ENCODE measurements at places on chromosomes 1 and 21.
A peak's percentile ranks its signal among the peaks of the same experiment; 100 is the strongest.

- no peak for DNase-seq
These were observed 56.0 kb upstream of the CNIH3 start for GRCh38 chr1:224559981-224560728.

- no peak for DNase-seq
These were observed 155.7 kb downstream of the TM2D1 start for GRCh38 chr1:61569303-61569621.

GRCh38 chr1:212292250-212293105 lies 7.3 kb downstream of the PPP2R5A start:
- DNase-seq = no peak

DNA sequence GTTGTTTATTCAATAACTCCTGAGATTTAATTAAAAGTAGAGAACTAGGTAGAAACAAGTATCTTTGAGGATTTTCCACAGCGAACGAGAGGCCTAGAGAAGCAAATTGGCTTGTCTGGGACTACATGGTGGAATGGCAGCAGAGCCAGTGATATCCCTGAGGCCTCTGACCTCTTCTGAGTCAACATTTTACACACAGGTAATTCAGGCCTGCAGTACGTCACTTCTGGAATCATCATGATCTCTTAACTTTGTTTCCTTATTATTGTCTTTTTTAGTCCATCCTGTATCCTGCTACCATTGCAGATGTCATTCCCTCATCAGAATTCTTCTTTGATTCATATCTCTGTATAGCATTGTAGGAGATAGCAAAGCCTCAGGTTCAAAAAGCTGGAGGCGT lies 9.9 kb downstream of the SPRTN start:
- DNase-seq = no peak

DNA sequence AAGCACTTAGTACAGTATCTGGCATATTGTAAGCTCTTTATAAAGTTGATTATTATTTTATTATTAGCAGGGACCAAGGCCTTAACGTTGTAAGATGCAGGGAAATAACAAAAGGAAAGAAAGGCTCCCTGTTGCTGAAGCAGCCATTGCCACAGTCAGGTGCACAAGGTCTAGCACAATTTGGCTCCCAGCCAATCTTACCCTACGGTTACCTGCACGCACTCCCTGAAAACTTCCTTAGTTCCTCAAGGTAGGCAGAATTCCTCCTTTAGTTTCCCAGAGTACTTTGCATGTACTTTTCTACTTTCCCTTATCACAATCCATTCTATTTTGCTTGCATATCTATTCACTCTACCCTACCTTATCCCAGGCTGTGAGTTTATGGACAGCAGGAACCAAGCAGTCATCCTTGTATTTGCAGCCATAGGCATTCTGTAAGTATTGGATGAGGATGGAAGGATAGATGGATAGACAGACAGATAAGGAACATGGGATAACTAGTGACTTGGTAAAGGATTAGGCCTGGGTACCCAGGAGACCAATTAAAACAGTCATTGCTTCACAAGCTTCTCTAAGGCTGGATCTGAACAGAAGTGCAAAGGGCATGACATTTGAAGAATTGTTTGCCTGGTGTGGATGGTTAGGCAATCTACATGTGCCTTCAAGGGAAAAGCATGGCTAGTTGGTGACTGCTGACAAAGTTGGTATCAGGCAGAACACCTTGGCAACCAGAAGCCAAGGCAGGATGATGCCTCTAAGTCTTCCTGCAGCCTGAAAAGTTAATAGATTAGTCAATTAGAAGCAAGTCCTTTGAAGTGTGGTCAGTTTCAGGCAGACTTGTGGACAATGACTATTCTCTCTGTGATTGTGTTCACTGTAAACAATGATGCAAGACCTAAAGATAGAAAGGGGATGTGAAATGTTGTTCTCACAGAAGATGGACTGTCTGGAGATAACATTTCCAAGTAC lies 20.8 kb upstream of the JAK1 start:
- no peak for DNase-seq

DNA sequence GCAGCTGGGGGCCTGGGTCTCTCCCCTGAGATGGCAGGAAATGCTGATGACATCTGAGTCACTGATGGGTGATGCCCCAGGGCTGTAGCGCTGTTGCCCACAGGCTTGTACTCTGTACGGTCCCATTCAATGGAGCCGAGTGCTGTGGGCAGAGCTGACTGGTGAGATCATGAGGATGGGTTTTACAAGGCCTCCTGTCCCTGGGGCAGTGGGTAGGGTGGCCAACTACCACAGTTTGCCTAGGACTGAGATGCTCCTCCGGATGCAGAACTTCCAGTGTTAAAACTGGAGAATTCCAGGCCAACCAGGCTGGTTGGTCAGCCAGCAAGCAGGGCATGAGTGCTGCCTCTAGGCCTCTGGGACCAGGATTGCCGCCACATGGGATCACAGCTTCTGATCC lies 9.2 kb downstream of the PHLDA3 start:
- DNase-seq = no peak

DNA sequence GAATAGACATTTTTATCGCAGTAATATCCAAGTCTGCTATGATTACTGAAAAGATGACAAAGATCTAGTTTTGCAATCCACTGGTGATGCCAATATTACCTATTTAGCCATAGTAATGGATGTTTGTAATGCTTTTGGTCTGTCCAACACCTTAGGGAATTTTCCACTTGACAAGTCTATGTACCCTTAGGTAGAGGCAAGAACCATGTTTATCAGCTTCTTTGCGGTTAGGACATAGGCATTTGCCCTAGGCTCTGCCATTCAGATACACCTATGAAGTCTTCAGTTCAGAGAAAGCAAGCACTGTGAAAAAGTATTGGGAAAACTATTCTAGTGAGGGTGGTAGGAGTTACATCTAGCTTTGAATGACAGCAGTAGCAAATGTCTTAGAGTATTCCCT lies 40.2 kb upstream of the SLC35D1 start:
- no peak for DNase-seq

GRCh38 chr1:212949771-212950170 lies 570 bp upstream of the VASH2 start:
- no peak for DNase-seq

GRCh38 chr21:34692458-34693020 lies 23.7 kb downstream of the CLIC6 start:
- no peak for DNase-seq

- DNase-seq = no peak
These were observed 7.3 kb upstream of the SERINC2 start for GRCh38 chr1:31405578-31406245.

GRCh38 chr21:45444385-45444784 lies 39.4 kb downstream of the COL18A1 start:
- no peak for DNase-seq

DNA sequence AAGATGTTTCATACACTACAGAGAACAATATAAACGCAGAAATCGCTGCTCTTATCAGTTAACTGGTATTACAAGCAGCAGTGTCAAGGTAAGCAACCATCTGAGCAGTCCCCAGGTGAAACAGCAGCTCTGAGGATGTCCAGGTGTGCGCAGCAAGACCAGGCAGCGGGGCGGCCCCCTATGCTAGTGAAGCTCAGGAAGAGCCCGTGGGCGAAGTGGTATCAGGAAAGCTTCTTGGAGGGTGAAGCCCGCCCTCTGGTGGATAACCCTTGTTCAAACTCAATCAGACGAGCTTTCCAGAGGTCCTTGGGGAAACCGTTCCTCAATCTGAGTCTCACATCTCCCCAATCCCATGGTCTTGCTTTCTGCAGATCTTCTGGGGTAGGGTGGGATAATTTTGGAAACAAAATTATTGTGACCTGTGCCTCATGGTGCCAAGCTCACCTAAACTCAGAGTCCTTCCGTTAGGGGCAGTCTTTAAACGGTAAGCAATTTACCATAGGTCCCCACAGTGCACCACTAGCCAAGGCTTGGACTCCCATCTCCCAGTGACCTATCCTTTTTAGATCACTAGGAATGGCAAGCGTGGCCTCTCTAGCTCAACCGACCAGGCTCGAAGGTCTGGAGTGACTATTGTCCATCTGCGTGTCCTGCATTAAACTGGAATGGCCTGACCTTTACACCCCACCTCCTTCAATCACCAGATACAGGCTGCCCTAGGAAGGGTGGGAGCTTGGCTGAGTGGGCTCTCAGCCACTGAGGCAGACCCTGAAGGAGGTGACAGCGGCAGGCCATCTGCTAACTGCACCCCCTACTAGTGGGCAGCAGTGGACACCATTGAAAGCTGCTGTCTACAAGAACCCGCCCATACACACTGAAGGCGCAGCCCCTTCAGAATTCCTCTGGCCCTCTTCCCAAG lies 13.6 kb upstream of the FAM110D start:
- peak; percentile 65 for DNase-seq

DNA sequence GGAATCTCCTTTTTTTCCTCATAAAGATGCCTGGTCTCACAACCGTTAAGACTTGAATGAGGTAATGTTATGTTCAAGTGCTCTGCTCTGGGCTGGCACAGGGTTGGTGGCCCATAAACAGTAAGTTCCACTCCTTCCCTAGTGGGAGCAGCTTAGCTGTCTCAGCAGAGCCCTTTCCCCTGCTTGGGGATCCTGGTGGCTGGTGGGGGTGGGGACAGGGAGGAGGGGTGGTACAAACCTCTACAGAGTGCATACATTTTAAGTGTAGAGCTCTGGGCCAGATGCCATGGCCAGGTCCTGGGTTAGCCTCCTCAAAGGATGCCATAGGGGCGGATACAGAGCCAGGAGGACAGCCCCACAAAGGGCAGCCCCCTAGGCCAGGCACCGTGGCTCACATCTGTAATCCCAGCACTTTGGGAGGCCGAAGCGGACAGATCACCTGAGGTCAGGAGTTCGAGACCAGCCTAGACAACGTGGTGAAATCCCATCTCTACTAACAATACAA lies 20.7 kb upstream of the PADI1 start:
- no peak for DNase-seq

DNA sequence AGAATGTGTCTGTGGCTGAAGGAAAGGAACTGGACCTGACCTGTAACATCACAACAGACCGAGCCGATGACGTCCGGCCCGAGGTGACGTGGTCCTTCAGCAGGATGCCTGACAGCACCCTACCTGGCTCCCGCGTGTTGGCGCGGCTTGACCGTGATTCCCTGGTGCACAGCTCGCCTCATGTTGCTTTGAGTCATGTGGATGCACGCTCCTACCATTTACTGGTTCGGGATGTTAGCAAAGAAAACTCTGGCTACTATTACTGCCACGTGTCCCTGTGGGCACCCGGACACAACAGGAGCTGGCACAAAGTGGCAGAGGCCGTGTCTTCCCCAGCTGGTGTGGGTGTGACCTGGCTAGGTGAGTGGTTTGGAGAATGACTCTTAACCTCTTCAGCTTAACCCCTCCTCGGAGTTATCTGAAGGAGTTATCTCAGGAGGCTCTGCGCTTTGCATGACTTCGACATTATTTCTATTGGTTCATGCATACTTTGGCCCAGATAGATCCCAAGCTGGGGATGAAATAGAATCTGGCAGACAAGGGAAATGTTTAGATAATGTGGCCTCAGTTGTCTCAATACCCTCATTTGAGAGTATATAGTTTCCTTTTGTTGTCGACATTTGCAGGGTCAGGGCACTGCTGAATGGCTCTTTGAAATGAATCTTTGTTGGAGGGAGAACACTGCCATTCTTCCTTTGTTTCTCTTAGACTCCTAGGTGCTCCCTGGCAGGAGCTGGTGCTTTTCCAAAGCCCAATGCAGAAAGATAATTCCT lies 39.7 kb downstream of the PTGFRN start:
- no peak for DNase-seq

- DNase-seq = no peak
These were observed 12.4 kb downstream of the NEXN start for GRCh38 chr1:77900687-77901293.

DNA sequence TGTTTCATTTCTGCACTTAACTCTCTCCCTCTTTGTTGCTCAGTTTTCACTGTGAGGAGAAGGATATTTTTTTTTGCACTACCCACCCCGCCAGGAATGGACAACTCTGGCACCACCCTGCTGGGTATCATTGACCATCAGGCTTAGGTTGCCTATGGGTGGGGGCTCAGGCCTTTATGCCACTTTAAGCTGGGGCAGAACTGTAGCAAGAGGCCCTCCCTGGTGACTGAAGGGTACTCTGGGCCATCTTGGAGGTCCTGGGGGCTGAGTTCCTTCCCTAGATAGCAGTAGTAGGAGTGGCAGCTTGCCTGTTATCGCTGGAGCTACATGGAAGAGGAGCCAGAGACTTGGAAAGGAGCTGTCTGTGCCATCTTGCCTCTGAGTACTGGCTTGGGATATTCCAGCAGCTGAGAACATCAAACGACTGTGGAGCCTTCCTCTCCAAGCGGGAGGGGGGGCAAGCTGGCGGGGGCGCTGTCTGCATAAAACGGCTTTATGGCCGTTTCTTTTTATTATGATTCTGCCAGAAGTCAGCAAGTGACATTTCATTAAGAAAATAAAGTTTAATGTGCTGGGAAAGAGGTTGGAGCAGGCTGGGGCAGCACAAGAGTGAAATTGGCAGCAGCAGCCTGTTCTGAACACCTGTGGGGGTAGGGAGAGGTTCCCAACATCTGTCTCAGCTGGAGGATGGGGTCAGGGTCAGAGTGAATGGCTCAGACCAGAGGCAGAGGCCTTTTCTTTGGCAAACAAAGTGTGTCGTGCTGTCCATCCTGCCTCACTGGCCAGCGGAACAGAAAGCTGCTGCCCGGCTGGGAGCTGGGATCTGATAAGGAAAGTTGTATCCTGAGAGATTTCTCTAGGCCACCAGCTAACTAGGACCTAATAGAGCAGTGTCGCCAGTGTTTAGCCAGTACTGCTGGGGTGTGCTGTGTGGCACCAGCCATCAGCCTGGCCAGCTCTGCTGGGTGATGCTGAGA lies 32.9 kb downstream of the TMEM53 start:
- DNase-seq = no peak

DNA sequence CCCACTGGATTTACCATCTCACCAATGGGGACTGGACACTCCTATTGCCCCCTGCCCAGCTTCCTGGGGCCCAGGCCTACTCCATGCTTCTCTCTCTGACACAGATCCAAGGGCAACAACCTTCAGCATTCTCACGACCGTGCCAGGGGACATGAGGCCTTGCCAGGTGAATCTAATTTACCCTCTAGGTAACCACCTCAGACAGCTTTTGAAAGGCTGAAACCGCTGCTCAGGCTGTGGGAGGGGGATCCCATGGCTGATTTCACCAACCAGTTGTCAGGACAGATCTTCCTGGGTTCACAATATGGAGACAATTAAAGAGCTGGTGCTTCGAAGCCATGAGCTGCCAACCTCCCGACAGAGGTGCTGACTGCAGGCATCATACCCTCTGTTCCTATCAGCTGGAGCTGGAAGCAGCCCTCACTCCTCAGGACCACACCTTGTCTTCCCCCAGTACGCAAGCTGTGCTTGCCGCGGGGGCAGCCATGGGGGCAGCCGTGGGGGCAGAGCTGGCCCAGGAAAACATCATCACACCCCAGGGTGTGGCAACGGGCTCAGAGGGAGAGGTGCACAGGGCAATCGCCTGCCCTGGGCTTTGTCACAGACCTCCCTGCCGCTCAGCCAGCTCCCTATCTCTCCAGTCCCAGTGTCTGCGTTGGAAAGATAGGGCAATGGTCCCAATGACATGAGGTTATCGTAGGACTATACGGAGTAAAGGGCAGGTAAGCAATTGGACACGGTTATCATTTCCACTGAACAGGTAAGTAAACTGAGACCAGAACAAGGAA lies 120.2 kb downstream of the DMRTB1 start:
- DNase-seq = no peak

DNA sequence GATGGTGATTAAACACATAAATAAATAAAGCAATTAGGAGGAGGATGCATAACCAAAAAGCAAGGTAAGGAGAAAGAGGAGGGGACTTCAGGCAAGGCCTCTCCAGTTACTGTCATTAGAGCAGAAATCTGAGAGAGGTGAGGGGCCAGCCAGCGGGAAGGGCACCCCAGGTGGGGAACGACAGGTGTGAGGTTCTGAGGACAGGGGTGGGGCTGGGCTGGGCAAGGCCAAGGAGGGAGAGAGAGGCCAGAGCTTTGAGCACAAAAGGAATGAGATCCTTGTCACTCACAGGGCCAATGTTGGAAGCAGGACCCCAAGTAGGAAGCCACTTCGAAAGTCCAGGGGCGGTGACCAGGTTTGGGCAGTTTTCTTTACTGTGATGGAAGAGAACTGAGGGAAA lies 182.2 kb upstream of the RAB4A start:
- DNase-seq = no peak

All from T follicular helper cell (primary cell).